ENCODE measurements at places on chromosomes 12 and 14. TPM values are rescaled to one million over a fixed set of nuclear protein-coding genes. Genes with fewer than 3 reads are reported as not detected.

DNA sequence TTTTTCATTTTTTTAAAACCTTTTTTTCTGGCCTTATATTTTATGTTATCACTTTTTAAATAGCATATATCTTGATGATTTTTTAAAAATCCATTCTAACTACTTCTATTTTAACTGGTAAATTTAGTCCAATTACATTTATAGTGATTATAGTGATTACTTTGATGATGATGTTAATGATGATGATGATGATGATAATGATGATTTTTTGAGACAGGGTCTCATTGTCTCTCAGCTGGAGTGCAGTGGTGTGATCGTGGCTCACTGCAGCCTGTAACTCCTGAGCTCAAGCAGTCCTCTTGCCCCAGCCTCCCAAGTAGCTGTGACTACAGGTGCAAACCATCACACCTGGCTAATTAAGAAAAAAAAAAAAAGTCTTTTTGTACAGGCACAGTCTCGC is 27.1 kb downstream of the BRMS1L start:
- H3K4me3 ChIP-seq, result no peak overlapping the region
- peaks cover 15% of the 10 kb centered on the region for H3K4me1 ChIP-seq
- no peaks in the 10 kb centered on the region for H3K27me3 ChIP-seq
- DNase-seq, result no peak

GRCh38 chr14:77260631-77261030 is 10.4 kb downstream of the NGB start:
- no peaks in the 10 kb centered on the region for H3K36me3 ChIP-seq
- no peak overlapping the region for H3K27ac ChIP-seq
- no peak overlapping the region for H3K4me3 ChIP-seq
- no peaks in the 10 kb centered on the region for H3K4me1 ChIP-seq
- no peak for DNase-seq

ARHGEF40 gene
- 185 TPM for total RNA-seq

KRT72 gene
- not detected for total RNA-seq

PDE3A gene
- total RNA-seq, result 1.5 TPM

Data from adrenal gland (tissue), 19 donors.